ENCODE measurements at places on chromosomes 7 and 10.

DNA sequence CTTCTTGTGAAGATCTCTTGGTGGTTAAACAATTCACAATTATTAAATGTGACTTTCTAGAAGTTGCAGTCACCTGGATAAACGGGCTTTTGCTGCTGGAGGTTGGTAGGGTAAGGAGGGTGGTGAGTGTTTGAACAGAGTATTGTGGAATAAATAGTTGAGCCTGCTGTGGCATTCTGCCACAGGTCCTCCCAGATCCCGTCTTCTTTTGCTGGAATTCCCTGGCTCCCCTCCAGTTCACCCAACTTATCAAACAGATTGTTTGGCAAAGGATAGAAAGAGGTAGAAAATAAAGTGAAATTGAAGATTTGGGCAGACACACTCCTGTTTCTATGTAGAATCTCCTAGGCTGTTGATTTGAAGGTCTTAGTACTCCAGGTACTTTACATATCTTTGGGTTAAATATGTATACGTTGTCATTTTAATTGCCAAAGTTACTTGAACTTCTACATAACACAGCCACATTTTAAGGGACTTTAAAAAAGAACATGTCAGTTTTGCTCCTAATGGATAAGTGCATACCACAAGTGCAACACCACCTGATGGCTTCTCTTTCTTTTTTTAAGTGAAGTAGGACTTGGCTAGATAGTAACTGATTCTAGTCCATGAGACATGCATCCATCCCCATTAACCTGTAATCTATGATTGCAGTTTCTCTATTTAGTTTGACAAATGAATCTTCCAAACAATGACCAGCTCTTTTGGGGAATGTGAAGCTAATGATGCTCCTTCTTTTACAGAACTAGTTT lies 83.0 kb downstream of the ARL4A start:
- no peak for DNase-seq

GRCh38 chr10:52216852-52217251 lies 97.2 kb upstream of the DKK1 start:
- no peak for DNase-seq

DNA sequence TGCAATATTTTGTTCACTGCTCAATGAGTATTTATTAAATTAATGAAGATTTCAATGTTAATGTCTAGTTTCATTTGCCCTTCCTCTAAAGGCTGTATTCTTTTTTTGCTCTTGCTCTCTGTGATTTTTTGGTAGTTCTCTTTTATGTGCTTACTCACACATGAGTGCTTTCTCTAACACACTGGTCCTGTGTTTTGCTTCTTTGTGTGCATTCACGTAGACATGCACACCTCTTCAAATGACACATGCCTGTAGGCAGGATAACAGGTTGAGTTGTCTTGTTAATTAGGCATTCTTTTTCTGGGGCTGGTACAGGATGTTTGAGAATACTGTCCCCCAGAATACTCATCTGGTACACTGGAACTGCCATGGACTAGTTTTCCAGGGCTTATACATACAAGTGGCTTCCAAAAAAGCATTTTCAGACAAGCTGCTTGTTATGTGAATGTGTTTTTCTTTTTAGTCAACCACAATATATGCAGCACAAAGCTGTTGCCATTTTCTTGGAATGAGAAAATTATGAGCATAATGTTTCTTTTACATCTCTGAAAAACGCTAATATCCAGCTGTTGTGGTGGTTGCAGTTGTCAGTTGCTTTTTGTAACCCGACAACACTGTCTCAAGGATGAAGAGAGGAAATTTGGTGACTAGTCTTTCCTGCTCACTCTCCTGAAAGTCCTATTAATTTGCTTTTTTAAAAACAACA lies 416.4 kb downstream of the AUTS2 start:
- no peak for DNase-seq

DNA sequence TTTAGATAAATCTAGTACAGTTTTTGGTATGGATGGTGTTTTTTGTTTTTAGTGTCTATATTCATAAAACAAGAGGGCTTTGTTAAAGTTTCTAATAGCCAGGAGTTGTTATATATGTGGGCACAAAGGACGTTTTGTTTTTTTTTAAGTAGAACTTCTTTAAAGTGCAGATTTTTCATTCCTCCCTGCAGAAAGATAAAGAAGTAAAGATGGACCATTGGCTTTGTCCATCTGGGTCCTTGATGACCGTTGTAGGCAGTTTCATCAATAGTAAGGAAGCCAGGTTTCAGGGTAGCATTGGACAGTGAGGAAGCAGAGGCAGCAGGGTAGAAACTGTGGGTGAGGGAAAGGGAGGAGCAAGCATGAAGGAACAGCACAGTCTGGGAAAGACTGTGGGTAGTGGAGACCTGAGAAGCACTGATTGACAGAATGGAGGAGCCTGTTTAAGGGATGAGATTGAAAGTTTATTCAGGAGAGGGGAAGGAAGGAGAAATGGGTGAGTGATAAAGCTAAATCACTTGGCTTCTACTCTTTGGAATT lies 5.3 kb downstream of the CALU start:
- DNase-seq = no peak

- no peak for DNase-seq
Observed at GRCh38 chr10:34627331-34627730, 187.8 kb downstream of the PARD3 start.

DNA sequence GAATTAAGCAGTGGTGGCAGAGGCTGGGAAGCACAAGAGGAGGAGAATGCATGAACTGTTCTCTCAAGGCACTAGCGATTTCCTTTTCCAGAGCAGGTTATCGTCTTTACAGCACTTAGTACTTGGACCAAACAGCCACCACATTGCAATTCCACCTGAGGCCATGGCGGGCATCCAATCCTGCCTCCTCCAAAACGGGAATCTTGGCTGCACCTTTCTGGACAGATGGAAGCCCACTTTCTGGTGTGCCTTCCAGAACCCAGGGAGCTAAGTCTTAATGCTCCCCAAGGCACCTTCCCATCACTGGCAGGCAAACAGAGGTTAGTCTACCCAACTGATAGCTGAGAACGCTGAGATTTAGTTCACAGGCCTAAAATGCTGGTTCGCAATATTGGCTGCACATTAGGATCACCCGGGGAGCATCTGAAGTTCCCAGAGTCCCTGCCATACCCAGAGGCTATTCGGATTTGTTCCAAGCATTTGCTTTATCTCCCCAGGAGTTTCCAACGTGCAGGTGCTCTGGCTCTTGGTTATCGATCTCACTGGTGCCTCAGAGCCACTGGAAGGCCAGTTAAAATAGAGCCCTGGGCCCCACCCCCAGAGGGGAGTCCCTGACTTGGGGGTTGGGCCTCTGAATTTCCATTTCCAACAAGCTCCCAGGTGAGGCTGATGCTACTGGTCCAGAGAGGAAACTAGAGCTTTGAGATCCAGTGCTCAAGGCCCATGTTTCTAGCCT lies 62.2 kb downstream of the KCNMA1 start:
- no peak for DNase-seq
